Ovary (tissue), 10 donors: ENCODE measurements at places on chromosomes 2 and 18.

DNA sequence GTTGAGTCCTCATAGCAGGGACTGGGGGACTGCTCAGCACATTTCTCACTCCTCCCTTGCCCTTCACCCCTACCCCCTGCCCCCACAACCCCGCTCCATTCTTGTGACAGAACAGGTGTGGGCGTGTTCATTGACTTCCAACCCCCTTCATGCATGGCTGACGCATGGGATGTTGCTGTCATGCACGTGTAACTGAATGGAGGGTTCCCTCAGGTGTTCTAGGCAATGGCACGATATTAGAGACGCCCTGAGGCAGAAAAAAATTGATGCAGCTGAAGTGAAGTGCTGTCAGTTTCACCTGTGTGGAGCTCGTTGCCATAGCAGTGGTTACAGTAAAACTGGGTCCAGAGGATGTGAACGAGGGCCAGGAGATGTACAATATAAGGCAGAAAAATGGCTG is 6.5 kb upstream of the THOC1 start:
- no peak for DNase-seq

DNA sequence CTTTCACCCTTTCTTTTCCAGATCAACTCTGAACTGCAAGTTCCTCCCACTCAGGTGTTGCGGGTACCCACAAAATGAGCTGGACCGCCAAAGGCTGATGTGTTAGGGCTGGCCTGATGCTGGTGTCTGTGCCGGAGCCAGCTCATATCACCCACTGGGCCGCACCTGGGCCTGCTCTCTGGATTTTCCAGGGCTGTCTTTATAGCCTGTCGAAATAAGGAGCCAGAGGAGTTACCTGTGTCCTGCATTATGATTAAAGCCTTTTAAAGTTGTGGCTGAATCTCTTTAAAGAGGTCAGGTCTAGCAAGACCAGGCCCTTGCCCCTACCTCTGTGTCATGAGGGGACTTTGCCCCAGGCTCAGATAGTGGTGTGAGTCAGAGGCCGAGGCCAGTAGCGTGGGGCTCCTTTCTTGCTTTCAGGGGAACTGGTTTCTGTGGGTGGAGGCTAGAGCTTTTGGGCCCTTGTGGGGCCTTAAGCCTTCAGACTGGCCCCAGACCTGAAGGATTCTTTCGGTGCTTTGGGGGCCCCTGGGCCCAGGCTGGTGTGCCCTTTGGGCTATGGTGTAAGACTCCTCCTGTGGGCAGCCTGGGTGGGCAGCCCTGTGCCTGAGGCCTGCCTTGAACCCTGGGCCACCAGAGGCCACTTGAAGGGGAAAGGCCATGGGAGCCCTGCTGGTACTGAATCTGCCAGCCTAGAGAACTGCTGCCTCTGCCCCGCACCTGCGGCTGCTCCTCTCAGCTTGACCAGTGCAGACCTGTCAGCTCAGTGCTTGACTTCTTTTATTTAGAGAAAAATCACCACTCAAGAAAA is 21.3 kb downstream of the OTOF start:
- no peak for DNase-seq

GRCh38 chr2:61995065-61995464 is 89.6 kb downstream of the COMMD1 start:
- no peak for DNase-seq

- no peak for DNase-seq
These were observed 85.1 kb downstream of the ANTXR1 start for GRCh38 chr2:69097891-69098655.

DNA sequence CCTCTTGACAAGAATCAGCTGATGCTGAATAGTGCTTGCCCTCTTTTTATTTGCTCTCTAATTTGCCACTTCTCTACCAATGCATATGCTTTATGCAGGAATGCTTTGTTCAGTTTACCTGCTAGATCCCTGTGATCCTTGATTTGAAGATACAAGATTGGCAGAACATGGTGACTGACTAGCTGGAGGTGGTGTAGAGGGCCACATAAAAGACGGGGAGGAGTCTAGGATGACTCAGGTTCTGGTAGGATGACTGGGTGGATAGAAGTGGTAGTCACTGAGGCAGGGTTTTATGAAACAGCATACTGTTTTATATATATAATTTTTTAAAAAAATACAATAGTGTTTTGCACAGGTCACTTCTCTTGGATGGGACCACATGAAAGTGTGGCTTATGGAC is 6.3 kb upstream of the ADGRF3 start:
- no peak for DNase-seq

DNA sequence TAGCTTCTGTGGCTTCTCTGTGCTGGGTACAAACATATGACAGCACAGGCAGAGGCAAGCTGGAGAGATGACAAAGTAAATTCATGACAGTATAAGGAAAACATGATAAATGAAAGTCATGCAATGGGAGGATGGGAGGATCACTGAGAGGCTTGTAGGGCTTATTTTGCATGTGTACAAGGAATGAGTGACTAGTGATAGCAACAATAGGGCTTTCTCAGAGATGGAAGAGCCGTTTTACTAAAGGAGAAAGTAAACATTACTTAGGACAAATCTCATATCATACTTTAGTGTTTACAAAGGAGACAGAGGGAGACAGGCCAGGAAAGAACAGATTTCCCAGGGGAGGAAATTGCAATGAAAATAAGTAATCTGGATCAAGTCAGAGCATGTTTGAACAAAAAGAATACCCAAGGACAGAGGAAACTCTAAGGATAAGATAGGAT is 82.5 kb upstream of the RBMS1 start:
- no peak for DNase-seq

GRCh38 chr18:46250812-46251173 is 146.6 kb downstream of the HAUS1 start:
- no peak for DNase-seq

- DNase-seq, result no peak
These were observed 106.9 kb upstream of the PPP1CB start for GRCh38 chr2:28644760-28645159.

GRCh38 chr2:172578054-172578453 is 22.2 kb downstream of the PDK1 start:
- no peak for DNase-seq

- DNase-seq, result no peak
These were observed 87.6 kb downstream of the CYRIA start for GRCh38 chr2:16578081-16578480.

DNA sequence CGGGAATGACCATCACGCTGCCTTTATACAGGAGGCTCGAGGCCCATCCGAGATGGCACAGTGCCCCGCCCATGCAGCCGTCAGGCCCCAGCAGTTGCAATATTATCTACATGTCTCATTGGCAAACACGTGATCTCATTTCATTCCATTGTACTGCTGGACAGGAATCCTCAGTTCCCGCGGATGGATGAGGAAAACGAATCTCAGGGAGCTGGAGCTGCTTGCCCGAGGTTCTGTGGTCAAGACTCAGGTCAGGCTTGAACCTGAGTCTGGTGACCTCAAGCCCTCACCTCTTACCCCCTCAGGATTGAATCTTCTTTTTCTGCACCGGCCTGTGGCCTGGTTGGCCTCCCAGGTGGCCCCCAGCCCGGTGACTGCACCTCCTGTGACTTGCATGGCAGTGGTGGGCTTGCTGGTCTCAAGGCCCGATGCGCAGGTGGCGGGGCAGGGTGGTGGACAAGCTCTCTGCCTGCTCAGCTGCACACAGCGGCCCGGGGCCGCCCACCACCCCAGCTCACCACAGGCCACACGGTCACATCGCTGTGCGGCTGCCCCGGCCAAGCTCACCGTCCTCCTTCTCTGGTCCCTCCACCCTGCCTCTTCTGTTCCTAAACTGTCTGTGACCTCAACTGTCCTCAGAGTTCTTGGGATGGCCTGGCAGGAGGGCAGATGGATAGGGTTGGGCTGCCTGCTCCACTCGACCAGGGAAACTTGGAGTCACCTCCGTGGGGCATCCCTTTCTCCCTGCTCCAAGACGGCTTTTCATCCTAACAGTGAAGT is 52.0 kb upstream of the HS6ST1 start:
- no peak for DNase-seq

DNA sequence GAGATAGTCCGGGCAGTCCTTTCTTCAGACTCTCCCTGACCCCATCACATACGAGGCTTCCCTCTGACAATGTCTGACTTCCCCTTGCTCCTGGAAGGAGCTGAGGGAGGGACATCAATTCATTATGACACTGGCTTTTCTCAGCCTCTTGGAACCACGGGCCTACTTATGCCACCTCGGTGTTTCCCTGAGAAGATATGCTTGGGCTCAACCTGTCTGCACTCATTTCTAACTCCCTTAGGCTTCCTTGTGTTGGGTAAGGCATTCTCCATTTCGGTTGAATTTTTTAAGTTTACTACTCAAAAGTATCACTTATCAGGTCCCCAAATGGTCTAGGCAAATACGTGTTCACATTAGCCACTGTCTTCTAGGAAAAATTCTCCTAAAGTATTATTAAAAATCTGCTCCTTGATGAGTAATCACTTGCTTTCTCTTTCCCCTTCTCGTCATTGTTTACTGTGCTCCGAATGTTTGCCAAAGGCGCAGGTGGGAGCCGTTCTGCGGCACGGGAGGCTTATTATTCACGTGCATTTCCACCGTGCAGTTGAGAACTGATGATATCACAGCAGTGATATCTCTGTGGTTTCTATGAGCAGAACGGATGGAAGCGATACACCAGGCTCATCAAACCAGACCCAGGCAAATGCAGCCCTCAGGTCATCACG is 33.1 kb downstream of the ARL4C start:
- no peak for DNase-seq

DNA sequence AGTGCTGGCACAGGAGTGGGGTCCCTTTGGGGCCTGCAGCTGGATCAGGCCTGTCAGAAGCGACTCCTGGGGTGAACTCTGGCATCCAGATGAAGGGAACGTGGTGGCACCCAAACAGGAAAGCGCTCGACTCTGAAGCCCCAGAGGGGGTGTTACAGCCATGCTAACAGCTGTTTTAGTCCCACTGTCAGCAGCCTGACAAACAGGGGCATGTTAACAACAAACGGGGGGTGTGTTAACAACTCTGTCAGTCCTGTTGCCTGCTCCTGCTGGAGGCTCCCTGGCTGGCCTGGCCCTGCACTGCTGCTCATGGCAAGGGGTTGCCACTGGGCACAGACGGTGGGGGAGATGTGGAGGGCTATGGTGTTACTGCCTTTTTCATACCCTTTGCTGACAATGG is 2.6 kb upstream of the RNU2-63P start:
- DNase-seq, result no peak

GRCh38 chr2:182852801-182853200 is 13.6 kb downstream of the FRZB start:
- DNase-seq, result no peak

DNA sequence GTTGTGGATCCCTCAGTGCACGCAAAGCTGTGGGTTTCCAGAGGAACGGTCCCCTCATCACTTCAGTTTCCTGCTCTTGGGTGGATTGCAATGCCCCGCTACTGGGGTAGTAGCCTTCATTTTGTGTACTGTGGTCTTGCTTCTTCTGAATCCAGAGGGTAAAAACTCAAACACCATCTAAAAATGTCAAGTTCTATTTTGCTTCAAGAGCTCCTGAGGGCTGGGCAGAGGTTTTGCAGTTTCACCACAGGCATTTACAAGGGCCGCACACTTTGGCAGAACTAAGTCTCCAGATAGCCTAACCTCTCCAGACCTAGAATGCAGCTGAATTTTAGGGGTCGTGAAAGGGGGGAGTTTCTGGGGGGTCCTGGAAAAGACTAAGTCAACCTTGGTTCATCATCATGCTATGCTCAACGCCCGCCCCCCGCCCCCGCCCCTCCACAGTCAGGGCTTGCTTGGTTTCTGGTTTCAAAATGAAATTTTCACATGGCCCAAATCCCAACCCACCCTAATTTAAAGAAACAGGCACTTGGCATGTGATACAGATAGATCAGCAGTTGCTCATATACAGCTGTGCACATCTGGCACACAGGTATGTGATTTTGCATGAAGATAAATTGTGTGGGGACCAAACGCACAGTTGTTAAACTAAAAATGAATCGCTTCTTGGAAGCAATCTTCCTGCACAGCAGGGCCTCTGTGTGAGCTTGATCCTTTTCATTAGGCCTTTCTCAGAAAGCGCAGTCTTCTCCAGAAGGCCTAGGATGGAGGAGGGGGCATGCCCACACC is 329.6 kb downstream of the OSR1 start:
- DNase-seq, result no peak

- DNase-seq, result no peak
These were observed 442.1 kb upstream of the TCF4 start for GRCh38 chr18:56030060-56030459.

DNA sequence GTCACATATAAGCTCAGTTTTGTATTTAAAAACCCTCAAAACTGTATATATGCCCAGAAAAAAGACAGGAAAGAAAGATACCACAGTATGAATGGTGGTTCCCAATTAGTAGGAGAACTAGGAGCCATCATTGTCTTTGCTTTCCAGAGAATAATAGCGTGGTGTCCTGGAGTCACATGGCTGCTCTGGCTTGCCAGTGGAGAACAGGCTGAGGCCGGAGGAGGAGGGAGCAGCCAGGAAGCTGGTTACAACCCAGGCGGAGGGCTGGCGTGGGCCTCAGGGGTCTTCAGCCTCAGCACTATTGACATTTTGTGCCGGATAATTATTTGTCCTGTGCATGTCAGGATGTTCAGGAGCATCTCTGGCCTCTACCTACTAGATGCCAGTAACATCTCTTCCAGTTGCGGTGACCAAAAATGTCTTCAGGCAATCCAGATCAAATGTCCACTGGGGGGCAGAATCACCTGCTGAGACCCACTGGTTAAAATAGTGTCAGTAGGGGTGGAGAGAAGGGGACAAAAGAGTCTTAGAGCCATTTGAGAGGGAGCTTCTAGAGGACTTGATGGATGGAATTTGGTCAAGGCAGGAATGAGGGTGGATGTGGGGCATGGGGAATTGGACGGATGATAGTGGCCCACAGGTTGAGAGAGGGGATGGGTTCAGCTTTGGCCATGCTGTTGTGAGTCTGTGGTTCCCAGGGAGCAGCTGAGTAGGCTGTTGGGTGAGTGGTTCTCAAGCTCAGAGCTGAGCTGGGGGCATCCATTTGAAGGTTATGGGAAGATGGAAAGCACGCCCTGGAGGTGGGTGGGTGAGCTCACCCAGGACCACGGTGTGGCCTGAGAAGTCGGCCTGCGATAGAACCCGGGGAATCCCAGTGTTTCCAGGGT is 144.9 kb downstream of the AGAP1 start:
- DNase-seq, result no peak

DNA sequence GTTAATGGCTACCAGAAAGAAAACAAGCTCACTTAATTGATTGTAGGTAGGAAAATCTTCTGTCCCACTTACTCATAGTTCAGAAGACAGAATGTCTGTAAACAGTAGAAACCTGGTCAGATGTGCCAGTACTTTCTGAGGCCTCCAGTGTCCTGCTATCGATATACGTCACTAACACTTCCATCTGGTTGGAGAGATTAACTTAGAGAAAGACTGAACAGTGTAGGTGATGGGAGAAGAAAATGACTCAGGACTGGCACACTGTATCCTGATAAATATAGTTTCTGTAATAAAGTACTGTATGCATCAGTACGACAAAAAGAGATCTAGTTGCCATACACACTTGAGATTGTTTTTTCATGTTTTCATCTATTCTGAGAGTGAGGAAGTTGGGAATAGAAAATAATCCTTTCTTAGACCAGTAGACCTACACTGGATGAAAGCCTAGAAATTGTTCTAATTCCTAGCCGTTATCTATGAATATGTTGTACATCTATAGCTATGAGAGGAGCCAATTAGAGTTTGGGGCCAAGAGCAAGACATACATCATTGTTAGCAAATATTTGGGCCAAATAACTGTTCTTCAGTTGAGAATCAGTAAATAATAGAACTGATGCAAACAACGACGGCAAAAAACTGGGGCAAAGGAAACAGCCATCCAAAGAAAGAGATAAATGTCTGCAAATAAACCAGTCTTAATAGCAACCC is 105.9 kb downstream of the NAT8 start:
- DNase-seq, result no peak

GRCh38 chr18:22455425-22456115 is 37.9 kb upstream of the CTAGE1 start:
- DNase-seq, result no peak
